ENCODE measurements at places on chromosomes 6 and 20.
A peak's percentile ranks its signal among the peaks of the same experiment; 100 is the strongest.

DNA sequence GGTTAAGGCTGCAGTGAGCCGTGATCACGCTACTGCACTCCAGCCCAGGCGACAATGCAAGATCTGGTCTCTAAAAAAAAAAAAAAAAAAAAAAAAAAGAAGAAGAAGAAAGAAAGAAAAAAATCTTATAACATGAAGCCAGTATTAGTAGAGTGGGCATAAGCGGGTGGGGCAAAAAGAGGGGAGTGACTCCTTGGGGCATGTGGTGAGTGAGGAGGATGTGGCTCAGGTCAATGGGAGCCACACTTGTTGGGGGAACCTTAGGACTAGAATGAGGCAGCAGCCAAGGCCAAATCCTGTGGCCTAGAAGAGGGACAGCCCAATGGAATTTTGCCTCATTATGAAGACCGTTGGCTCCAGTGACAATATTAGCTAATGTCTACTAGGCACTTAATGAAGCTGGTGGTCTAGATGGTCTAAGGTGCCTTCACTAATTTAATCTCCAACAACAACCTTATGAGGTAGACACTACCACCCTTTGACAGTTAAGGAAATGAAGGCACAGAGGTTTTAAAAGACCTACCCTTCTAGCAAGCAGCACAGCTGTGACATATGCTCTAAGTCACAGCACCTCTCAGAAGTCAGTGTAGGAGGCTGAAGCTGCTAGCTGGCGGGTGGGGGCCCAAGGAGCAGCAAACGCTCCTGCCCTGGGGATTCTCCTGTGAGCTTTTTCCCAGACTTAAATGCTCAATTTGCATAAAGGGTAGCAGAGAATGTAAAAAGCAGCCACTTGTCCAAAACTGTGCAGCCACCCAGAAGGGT lies 23.6 kb upstream of the ARMC12 start:
- no peak for DNase-seq

- no peak for DNase-seq
These were observed 18.7 kb downstream of the KIF25 start for GRCh38 chr6:168016176-168016620.

- no peak for DNase-seq
These were observed 95.5 kb downstream of the GJA10 start for GRCh38 chr6:89989742-89990141.

- DNase-seq, result no peak
These were observed at the start of gene SPTLC3 for GRCh38 chr20:13008761-13009681. TSS of gene SPTLC3 (plus strand) at chr20:13008972. CDS start at chr20:13009268, 296 bp downstream.

DNA sequence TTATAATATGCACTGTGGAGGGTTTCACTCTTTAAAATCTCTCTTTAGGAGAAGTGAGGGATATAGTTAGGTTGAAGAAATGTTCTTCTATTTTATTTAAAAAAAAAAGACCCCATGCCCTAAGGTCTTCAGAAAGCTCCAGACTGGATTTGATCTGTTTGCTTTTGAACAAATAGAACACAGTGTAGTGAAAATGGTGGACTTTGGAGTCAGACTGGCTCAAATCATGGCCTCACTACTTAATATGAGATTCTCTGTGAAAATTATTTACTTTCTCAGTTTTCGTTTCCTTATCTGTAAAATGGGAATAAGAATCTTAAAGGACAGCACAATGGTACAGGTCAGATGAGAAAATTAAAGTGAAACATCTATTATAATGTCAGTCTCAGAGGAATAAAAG lies 203.9 kb downstream of the ASCC3 start:
- no peak for DNase-seq

- DNase-seq, result no peak
These were observed 404.1 kb downstream of the TAF4 start for GRCh38 chr20:61661583-61661982.

- DNase-seq, result no peak
These were observed 84.7 kb downstream of the TRMT6 start for GRCh38 chr20:5865604-5866003.

DNA sequence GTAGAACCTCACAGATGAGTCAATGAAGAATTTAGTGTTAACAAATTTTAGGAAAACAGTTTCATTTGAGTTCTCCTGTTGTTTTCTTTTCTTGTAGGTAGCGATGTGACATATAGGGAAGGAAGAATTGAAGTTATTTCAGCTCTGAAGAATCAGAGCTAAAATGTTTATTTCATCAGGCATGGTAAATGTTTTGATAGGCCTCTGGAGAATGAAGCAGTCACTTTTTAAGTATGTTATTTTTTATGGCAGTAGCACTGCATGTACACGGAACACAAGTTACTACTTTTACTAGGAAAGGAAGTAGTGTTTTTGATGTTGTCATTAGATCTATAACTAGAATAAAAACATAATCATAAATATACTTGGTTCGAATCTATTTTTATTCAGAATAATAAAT lies 1357.3 kb upstream of the CITED2 start:
- DNase-seq, result no peak

DNA sequence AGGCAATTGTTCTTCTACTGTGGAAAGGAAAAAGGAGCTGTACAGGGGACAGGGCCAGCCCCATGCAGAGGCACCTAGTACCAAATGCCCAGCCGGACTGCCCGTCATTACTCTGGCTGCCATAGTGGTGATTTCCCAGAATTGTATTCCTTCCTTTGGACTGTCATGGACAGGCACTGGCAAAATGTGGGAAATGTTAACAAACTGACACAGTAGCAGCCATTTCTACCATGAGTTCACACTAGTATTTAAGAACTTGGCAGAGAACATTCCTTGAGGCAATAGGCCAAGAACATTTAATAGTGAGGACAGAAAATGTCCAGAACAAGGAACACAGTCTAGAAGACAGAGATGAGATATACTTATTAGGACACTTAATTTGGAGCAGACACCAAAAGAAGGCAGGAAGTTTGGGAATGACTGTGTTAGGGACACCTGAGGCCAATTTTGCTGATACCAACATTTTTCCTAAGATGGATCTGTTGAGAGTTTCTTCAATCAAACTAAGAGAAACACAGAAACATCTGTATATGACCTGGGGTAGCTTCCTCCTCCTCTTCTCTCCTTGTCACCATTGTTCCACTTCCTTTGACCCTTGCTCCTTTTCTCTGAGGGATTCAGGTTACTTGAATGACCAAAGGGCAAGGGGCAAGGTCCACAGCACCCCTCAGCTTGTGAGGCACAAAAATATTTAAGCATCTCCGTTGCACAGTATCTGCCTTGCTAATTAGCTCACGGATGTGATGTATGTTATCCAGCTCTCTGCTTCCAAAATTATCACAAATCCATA lies 14.9 kb downstream of the ADTRP start:
- DNase-seq, result no peak

DNA sequence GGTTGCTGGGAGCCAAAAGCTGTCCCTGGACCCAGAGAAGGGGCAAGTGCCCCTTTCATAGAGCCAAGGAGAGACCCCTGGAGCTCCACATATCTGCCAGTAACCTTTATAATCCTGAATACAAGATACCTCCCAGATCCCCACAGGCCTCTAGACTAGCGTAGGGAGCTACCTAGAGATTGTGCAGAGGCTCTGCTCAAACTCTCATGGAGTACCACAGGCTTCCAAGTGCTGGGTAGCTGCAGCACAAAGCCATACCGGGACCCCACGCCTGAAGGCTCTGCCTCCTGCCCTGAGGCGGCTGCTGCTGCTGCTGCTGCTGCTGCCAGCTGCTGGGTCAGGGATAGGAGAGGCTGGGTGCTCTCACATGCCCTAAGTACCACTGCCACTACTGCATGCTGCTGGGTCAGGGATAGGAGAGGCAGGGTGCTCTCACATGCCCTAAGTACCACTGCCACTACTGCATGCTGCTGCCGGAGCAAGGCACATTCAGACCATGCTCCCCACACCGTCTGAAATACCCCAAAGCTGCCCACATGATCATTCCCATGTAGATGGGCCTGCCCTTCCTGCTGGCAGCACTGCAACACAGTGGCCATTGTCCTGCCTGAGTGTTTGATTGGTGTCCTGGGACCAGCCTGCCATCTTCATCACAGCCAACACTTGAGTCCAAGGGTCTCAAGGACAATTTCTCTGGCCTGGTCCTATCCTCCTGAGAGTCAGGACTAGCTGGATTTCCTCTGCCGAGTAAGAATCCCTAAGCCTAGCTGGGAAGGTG lies 1434.3 kb upstream of the ADGRB3 start:
- no peak for DNase-seq

DNA sequence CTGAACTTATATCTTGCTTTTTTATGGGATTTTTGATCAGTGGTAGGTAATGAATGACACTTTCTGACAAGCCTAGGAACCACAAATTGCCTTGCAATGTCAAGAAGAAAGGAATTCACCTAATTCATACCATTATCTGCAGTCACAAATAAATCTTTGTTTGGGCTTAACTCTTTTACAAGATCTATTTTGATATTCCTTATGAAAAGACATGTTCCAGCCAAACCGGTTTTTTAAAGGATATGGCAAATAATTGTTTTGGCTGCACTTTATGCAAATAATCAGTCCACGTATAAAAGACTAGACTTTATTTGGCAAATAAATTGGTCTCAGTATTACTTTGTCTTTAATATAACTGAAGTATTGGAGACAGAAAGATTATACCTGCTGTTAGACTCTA lies 771.7 kb upstream of the ADGRB3 start:
- no peak for DNase-seq

- DNase-seq, result no peak
These were observed 96.2 kb upstream of the RSPO3 start for GRCh38 chr6:127022302-127022701.

- DNase-seq, result no peak
These were observed 175.3 kb upstream of the RALGAPA2 start for GRCh38 chr20:20887593-20888265.

GRCh38 chr6:136464874-136465273 lies 85.3 kb downstream of the MAP7 start:
- no peak for DNase-seq

- DNase-seq, result no peak
These were observed 447.5 kb upstream of the HSF2 start for GRCh38 chr6:121951918-121952379.

- DNase-seq, result no peak
These were observed 31.5 kb downstream of the POM121L2 start for GRCh38 chr6:27280540-27281000.

DNA sequence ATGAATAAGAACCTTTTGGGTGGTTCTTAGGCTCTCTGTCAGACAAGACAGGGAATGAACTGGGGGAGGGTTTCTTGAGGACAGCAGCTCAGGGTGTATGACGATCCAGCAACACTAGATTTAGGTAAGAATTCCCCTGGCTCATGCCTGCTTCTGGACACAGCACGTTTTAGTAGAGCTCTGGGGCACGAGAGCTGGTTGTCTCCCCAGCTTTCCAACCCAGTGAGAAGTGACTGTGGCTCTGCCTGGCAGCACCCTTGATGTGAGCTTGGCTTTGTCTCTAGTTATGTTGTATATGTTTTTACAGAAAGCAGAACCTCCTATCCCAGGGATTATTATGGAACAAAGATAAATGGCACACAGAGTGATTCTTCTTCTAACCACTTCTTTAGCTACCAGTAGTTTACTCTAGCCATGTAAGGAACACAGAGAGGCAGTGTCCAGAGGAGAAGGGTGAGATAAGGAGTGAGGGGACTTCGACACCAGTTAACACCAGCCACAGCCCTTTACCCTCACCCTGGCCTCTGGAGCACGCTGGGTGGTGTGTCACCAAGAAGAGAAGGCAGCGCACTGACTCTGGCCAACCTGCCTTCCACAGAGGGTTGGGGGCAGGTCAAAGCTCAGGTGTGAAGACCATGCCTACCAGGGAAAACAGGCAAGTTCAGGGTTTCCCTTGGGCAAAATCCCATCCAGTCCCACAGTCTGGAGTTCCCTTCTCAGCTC lies 3.9 kb downstream of the APOBEC2 start:
- no peak for DNase-seq

DNA sequence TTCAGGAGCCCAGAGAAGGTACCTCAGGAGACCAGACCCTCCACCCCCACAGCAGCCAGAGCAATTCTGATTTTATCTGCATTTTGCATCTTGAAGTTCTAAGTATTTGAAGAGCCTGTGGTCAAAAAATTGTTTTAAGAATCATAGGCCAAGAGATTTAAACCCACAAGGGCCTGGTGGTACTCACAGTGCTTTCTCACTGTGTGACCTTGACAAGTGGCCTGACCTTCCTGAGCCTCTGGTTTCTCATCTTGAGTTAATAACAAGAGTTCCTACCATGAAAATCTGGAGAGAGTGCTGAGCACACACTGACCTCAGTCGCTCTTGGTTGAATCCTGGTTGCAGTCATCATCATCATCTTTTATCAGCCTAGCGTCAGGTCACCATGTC lies 45.4 kb upstream of the ID1 start:
- DNase-seq, result no peak

DNA sequence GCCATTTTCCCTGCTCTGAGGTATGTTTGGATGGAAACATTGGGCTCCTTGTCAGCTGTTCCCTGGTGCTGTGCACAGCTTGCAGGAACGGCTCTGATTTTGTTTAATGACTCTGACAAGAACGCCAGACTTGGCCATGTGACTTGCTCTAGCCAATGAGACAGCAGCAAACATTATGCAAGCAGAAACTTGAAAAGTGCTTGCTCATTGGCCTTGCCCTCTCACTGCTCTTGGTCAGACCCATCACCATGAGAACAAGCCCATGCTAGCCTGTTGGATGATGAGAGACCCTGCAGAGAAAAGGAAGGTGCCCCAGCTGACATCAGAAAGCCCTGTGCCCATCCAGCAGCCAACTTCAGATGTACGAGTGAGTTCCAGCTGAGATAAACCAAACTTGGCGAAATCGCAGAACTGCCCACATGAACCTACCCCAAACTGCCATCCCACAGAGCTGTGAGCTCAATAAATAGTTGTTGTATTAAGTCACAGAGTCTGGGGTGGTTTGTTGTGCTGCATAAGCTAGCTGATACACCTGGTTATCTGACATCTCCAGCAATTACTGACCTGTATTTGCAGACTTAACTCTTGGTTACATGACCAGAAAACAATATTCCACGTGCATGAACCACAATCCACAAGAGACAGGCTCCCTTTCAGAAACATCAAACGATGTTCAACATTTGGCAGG lies 96.9 kb downstream of the JPH2 start:
- DNase-seq, result peak; percentile 28

DNA sequence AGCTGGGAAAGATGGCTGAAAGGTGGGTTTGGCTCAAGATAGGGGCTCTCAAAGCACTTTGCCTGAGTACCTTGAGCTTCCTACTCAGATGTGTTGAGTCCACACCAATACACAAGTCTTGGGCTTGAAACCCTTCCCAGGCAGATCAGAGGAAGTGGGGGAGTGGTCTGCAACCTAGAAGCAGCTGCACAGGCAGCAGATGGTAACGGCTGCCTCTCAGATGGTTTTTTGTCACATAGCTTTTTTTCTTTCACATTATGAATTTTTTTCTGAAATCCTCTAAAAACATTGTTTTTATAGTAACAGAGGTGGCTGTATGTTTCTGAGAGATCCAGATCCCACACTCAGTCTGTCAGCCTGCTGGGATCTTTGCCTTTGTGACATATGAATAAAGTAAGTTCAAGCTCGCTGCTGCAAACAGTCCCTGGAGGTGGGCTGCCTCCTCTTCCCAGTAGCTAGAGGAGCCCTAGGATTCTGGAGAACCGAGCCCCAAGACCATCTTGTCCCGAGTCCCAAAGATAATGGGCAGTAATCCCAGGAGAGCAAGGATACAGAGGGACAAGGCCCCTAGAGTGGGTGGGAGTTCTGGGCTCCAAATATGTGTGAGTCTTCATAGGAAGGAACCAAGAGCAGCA lies 97.1 kb upstream of the TOP1 start:
- DNase-seq, result no peak
